ENCODE measurements at places on chromosomes 6 and 20. TPM values are rescaled to one million over a fixed set of nuclear protein-coding genes. Genes with fewer than 3 reads are reported as not detected.

The CNR1 gene
- polyA plus RNA-seq, result 0.41 TPM

The TNFAIP3 gene
- polyA plus RNA-seq, result 17.4 TPM

DNA sequence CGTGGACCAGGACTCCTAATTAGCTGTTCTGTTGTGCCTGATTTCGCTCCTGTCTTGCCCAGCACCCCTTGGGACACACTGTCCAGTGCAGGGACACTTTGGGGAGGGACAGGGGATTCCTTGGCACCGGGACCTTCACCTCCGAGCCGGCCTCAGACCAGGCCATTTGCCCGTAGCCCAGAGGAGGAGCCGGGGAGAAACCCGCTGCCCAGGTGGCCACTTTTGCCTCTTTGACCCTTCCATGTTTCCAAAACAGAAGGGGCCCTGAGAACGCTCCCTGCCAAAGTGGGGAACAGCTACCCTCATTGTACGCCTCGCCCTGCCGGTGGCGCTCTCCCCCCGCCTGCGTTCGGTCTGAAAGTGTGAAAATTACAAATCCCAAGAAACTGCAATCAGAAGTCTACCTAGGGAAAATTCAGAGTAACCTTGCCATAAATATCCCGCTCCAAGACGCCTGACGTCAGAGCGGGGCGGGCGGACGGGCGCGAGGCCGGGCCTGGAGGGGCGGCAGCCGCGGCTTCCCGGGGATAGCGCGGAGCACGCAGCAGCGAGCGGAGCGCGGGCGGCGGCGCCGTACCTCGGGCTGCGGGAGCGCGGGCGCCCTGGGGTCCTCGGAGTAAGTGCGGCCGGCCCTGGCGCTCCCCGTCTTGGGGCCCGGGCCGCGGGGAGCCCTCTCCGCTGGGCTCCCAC, at the start of gene DAAM2:
Gene DAAM2, plus strand, starts transcription at position 527 of the 690 bp plus-strand sequence. CDS start 63,927 bp downstream, outside the sequence.
- DNase-seq, result peak; percentile 84

DNA sequence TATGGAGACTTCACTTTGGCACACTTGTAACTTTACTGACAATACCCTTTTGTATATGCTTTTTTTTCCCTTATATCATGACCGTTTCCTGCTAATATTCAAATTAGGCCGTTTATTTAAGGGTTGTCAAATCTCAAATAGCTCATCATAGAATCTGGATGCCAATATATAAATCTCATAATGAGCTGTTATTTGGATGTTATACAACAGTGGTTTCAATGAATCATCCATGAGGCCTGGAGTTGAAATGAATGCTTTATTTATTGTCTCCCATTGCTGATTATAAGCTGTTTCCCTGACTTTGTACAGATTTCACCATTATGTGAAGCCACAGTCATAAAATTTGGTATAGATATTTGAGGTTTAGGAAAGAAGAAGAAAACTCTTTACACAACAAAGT, 256.1 kb downstream of the PLCB1 start:
- DNase-seq, result no peak

DNA sequence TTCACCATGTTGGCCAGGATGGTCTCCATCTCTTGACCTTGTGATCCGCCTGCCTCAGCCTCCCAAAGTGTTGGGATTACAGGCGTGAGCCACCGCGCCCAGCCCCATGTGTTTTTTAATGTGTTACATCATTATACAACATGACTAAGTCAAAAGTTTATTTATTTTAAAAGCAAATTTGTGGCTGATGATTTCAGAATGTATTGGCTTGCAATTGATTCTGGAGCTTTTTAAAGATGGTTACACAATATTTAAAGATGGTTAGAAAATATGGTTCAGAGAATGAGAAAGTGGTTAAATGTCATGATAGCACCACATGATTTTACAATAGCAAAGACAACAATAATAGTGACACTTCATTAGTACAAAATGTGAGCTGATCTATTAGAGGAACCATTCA, 80.5 kb downstream of the SASH1 start:
- no peak for DNase-seq
